Sigmoid colon (tissue), 7 donors: ENCODE measurements at places on chromosomes 16 and 17. TPM values are rescaled to one million over a fixed set of nuclear protein-coding genes. Genes with fewer than 3 reads are reported as not detected.

- DNase-seq = no peak
Measured at GRCh38 chr17:16491703-16492612, at the start of gene LRRC75A. LRRC75A (minus strand) TSS chr17:16492193; CDS start chr17:16491990, 203 bp downstream.

DNA sequence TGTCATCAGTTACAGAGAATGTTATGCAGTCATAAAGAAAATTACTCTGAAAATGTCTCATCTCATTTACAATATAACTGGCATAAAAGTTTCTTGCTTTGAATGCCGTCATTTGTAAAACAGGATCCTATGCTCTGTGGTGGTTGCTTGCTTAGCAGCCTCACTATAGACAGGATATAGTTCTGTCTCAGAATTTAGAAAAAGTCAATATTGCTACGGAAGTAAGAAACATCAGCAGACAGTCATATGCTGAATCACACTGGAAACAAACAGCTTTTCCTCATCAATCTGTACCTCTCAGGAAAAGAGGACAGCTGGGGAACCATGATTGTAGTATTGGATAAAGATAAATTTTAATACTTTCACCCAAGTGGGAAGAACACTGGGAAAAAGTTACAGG lies 105.5 kb downstream of the MYO1D start:
- DNase-seq = no peak

BAIAP3 gene
- total RNA-seq = not detected

DNA sequence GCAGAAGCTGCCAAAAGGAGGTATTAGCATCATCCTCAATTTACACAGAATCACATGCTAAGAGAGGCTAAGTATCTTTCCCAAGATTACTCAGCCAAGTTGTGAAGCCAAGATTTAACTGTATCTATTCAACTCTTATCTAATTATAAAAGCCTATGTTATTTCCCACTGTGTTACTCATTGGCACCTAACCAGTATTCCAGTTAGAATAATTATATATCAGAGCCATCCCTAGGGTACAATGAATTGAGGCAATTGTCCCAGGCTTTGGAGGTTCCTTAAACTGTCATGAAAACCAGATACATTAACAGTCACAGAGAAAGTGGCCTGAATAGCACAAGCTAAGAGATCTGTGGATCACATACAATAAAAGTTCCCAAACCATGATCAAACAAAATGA lies 10.9 kb upstream of the AMFR start:
- no peak for DNase-seq

GRCh38 chr17:54898576-54898975 lies 2.1 kb upstream of the TOM1L1 start:
- DNase-seq = no peak

- peak; percentile 83 for DNase-seq
Measured at GRCh38 chr17:7019839-7020519, 2.9 kb upstream of the BCL6B start.

MPP3 gene
- 5.4 TPM for total RNA-seq
